ENCODE measurements at places on chromosomes 13 and 19.

DNA sequence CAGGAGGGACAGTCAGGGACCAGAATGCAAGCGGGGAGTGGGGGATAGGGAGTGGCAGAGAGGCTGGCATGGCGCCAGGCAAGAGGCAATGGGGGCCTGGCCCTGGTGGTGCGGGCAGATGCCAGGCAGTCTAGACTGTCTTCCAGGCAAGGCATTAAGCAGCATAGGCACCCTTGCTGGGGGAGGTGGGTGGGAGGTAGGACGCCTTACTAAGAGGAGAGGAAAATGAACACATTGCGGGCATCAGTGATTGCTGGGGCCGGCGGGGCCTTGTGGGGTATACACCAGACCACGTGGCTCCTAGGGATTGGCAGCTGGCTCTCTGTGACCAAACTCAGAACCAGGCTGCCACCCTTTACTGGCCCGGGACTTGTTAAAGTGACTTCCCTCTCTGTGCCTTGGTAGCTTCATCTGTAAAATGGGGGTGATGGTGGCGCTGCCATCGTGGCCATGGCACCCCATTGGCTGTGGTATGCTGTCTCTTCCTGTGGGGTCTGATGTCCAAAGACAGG is 46.0 kb downstream of the DNM2 start:
- no peak for DNase-seq

DNA sequence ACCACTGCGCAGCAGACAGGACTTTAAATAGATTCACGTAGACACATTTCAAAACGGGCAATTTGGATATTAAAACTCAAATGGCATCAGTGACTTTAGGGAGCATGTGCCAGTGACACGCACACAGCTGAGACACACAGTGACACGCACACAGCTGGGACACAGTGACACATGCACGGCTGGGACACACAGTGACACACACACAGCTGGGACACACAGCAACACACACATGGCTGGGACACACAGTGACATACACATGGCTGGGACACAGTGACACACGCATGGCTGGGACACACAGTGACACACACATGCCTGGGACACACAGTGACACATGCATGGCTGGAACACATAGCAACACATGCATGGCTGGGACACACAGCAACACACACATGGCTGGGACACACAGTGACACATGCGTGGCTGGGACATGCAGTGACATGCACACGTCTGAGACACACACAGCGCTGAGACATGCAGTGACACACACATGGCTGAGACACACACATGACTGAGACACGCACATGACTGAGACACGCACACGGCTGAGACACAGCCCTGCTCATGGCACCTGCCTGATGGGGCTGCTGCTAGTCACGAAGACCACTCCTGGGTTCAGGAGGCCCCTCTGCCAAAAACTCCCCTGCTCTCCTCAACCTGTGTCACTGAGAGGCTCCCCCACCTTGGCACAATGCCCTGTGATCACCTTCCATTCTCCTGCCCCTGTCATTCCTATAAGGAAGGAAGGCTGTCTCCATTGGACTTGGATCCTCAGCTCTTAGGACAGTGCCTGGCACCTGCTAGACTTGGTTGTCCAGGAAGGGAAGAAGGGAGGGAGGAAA is 52.5 kb downstream of the SOX1 start:
- DNase-seq = no peak

DNA sequence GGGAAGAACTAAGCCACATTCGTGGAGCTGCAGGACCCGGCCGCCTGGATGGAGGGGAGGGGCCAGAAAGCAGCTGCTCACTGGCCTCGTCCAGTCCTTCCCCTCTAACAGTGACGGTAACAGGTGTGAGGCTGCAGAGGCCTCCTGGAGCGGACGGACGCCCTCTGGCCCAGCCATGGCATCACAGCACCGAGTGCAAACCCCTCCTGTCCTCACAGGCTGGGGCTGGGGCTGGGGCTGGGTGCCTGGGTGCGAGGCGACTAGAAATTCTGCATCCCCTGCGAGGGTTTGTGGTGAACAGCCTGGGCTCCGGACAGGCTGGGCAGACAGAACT is 3.6 kb downstream of the MICOS13 start:
- DNase-seq = no peak

DNA sequence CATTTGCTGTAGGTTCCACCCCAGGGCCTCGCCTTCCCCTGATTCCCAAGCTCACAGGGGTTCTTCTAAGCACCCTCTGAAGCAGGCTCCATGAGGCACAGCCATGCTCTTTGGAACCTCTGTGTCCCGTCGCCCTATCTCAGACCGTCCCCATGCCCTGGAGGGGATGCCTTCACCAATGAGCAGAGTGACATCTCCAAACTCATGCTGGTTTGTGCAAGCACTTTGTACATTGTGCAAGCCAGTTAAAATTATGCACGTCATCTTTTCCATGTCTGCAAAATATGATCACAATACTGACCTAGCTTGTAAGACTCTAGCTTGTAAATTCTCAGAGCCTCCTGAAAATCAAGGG is 46.5 kb upstream of the RAP2A start:
- peak; percentile 59 for DNase-seq

DNA sequence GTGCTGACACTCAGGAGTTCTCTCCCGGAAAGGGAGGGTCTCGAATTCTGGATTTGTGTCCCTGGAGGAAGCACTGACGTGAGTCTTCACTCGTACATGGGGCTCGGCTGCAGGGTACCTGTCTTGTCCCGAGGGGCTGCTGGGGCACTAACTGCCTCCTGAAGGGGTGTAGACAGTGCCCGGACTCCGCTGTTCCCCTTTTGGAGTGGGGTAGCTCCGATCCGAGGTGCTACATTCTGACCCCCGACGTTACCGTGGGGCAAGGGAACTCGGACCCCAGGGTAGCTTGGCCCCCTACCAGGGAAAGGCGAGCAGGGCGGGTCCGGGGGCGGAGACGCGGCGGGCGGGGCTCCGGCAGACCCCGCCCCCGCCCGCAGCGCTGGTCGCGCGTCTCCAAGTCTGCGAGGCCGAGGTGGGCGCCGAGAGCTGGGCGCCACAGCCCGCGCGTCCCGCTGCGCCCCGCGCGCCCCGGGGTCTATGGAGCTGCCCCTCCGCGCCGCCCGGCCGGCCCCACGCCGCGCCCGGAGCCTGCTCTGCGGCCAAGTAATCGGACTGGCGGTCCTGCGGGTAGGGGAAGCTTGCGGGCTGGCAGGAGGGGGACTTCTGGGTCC is at the start of gene NPAS1:
Gene NPAS1 (plus strand): TSS at position 407 of the 611 bp plus-strand sequence. CDS start 1,211 bp downstream, outside the sequence.
- peak; percentile 52 for DNase-seq

GRCh38 chr13:56907766-56908165 is 233.0 kb upstream of the PRR20A start:
- DNase-seq = no peak

DNA sequence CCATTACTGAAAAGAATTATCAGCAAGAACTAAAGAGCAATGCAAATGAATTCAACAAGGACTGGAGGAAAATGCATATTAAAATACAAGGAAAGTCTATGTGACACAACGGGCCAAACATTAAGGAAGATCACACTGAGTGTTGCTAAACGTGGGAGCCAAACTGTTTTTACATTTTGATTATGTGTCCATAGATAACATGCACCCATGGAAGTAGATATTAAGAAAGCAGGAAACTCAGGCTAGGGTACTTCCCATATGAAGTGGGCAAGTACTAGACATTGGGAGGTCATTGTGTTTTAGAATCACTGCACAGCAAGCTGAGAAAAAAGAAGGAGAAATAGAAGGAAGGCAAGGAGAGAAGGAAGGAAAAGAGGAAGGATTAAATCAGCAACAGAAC is 161.8 kb downstream of the KCTD12 start:
- DNase-seq = peak; percentile 9

DNA sequence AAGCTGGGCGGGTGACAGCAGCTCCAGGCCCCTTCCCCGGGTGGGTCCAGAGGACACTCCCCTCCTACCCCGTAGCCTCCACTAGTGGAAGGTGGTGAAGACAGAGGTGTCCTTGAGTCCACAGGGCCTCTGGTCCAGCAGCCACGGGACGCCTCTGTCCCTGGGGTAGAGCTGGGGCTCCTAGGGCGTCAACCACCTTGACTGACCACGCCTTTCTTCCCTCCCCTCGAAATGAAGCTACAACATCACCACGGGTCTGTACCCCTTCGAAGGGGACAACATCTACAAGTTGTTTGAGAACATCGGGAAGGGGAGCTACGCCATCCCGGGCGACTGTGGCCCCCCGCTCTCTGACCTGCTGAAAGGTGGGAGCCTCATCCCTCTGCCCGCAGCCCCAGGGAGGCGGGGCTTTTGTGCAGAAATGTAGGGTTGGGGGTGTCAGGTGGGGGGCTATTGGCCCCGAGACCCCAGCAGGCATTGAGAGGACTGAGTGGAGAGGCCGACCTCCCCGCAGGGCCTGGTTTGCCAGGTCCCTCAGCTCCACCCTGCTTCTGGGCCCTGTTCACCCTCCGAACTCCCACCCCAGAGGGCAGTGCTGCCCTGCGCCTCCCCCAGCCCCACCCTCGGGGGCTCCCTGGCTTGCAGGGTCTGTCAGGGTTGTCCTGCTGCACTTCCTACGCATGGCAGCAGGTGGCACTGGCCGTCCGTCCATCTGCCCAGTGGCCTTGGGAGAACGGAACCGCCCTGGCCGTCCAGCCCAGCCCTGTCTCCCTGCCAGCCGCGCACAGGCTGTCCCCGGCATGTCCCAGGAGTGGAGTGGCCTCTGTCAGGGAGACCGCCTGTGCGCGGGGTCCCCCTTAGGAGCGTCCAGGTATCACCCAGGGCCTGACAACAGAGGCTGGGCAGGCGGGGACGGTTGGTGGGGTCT is 15.7 kb downstream of the STK11 start:
- DNase-seq = peak; percentile 62

- no peak for DNase-seq
These were observed 14.1 kb upstream of the SOX21 start for GRCh38 chr13:94726425-94726824.

DNA sequence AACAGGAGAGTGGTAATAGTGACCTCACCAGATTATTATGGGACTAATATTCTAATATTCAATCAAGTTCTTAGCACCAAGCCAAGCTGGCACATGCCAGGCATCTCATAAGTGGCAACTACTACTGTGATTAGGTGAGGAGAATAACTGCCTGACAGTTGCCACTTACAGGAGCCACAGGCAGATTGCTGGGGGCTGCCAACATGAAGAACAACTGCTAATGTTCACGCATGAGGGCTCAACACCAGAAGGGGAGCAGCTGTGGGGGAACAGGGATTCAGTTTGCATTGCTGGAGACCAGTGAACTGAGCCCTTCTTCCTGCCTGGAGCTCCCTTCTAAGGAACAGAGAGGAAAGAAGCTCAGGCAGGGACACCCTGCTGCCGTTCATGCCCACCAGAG is 504.5 kb downstream of the FOXO1 start:
- no peak for DNase-seq
